ENCODE measurements at places on chromosomes 5 and 9.

GRCh38 chr5:88761939-88762338, 121.0 kb downstream of the MEF2C start:
- DNase-seq = no peak

DNA sequence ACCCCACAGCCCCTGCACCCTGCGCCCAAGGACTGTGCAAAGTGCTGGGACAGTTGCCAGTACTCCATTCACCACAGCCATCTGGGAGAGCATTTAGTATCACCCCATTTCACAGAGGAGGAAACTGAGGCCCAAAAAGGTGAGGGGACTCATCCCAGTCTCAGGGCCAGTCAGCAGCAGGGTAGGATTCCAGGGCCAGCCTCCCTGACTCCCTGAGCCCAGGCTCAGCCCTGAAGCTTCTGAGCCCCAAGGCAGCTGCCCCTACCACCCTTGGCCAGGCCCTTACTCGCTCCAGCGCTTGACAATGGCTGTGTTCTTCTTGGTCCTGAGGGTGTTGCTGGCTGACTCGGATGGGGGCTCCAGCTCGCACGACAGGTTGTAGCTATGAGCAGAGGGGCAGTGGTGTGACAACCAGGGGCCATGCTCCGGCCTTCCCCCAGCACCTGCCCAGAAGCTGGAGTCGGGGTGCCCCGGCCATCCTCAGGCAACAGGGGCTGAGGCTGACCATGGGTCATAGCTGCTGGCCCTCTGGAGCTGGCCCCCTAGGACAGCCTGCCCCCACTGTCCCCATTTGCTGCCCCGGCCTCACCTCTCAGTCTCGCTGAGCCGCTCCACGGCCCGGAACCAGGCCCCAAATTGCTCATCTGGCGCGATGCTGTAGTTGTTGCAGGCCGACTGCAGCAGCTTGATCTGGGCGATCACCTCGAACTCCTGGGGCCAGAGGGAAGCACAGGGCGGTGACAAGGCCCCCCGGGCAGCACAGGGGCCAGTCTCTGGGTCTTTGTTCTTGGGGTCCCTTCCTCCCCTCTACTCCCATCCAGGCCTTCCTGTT, 18.6 kb downstream of the RALGDS start:
- no peak for DNase-seq

DNA sequence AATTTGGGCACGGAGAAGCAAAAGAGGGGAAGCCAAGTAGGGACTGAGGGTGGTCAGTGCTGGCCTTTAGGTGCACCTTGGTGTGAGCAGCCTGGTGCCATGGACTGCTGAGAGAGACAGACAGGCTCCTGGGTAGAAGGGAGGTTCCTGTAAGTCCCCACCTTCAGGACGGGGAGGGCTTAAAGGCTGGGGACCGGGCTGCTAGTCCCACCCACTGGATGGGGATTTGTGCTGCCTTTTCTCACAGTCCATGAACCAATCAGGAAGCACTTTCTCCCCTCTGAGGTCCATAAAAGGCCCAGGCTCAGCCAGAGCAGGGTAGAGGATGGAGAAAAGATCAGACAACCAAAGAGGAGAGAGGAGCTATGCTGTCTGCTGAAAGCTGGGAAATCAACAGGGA, 15.2 kb downstream of the CDC25C start:
- no peak for DNase-seq

DNA sequence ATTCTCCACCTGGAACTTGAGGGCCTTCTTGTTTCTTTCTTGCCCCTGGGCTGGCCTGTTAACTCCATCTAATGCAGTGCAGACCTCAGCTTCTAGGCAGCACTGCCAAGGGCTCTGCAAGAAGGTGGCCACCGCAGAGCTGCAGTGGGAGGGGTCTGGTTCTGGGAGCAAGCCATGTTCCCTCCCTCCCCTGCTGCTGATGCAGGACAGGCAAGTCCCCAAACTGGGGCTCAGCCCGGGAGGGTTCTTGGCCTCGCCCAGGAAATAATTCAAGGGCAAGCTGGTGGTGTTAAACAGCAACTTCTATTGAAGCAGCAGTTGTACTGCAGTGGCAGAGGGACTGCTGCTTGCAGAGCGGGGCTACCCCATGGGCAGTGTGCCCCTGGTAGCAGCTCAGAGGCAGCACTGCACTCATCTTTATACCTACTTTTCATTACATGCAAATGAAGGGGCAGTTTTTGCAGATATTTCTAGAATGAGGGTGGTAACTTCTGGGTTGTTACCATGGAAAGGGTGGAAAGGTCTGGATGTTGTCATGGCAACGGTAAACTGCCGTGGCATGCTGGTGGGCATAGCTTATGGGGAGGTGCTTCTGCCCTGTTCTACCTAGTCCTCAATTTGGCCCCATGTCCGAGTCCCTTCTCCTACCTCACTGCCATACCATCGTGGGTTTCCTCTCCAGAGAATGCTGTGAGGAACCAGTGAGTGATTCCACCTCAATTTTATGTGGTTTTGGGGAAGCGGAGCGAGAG, 82.1 kb downstream of the WDR41 start:
- no peak for DNase-seq
